ENCODE measurements at places on chromosomes 4 and X.

DNA sequence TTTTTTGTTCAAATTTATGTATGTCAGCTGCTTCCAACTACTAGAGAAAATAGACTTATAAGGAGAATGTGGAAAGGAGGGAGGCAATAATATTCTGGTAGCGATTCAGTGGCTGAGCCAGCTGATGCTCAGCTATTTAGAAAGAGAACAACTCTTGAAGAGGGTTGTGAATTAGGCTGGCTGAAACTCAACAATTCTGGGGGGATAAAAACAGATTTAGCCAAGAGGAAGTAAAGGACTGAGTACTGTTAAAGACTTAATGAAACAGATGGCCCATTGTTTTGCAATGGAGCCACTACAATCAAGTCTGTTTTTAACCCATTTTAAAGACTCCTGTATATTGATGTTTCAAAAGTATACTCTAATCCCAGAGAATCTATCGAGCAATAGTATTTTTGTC is 1058.9 kb downstream of the C4orf33 start:
- no peak overlapping the region for H3K27ac ChIP-seq
- DNase-seq: no peak
- H3K36me3 ChIP-seq: no peaks in the 10 kb centered on the region
- no peaks in the 10 kb centered on the region for H3K27me3 ChIP-seq

DNA sequence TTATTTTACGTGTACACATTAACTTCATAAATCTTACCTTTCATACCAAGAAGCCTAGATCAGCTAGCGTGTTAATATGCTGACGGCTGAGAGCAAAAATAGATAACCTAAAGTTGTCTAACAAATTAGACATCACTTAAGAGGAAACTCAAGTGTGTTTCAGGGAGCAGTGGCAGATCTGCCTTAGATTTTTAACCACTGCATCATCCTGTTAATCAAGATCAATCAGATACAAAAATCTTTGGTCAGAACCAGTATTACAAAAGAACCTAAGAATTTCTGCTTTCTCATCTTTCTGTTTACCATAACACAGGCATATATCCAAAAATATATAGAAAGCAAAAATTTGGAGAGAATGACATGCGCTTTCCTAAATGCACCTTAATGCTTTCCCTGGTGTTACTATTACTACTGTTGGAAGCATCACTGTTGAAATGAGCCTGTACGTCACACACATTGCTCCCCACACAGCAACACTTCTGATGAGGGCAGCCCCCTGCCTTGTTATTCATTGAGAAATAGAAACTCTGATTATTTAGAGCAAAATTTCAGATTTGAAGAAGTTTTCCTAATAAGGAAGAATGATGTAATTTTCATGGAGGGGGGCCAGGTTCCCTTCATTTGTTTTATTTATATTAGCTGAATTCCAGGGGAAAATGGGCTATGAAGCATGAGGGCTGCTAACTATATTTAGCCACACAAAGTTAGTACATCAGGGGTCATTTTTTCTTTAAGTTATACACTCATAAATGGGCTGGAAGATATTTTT is 152.3 kb downstream of the CBR4 start:
- H3K4me3 ChIP-seq: no peak overlapping the region
- H3K27ac ChIP-seq: no peak overlapping the region
- no peaks in the 10 kb centered on the region for H3K36me3 ChIP-seq

- H3K36me3 ChIP-seq: peaks cover 30% of the 10 kb centered on the region
Observed at GRCh38 chr4:77001907-77002306, 52.4 kb downstream of the SEPTIN11 start.

- H3K4me3 ChIP-seq: no peak overlapping the region
- H3K27me3 ChIP-seq: no peaks in the 10 kb centered on the region
- H3K36me3 ChIP-seq: no peaks in the 10 kb centered on the region
- no peaks in the 10 kb centered on the region for H3K4me1 ChIP-seq
- DNase-seq: no peak
Observed at GRCh38 chr4:111717921-111718320, 427.3 kb upstream of the FAM241A start.

GRCh38 chr4:35818520-35818919 is 425.8 kb downstream of the ARAP2 start:
- no peak overlapping the region for H3K27ac ChIP-seq
- no peaks in the 10 kb centered on the region for H3K36me3 ChIP-seq
- no peak for DNase-seq
- H3K4me1 ChIP-seq: no peaks in the 10 kb centered on the region

DNA sequence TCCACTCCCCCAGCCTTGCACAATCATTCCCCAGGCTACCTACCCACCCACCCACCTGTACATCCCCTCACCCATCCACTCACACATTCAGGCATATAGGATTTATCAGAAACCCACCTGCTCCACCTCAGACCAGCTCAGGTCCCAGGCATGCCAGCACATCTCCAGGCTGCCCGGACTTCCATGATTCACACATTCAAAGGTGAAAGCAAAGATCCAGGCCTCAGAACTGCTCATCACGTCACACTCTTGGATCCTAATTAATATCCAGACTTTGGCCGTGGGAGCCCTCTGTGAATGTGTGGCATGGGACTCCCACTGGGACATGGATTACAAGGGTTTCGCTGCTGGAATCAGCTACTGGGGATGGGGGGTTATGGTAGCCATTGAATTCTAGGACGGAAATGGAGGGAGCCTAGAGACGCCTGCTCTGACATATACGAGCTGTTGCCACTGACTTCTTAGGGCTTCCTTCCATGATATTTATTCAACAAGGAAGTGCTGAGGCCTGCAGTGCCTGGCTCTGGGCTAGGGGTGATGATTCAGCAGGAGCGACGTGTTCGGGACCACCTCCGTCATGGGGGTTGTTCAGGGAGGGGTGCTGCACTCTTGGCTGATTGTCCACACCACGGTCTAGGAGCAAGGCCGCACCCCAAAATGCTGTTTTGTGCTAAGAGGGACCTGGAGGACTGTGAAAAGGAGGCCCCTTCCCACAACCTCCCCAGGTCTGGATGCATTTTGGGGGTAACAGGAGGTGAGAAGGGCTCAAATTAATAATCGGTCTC is 56.9 kb upstream of the ADRA2C start:
- H3K36me3 ChIP-seq: no peaks in the 10 kb centered on the region
- no peaks in the 10 kb centered on the region for H3K4me1 ChIP-seq
- no peak overlapping the region for H3K4me3 ChIP-seq
- DNase-seq: no peak
- H3K27ac ChIP-seq: no peak overlapping the region
- no peaks in the 10 kb centered on the region for H3K27me3 ChIP-seq

- DNase-seq: no peak
- peaks cover 15% of the 10 kb centered on the region for H3K4me1 ChIP-seq
- peaks cover 3% of the 10 kb centered on the region for H3K36me3 ChIP-seq
- H3K27me3 ChIP-seq: peaks cover 2% of the 10 kb centered on the region
- no peak overlapping the region for H3K27ac ChIP-seq
Observed at GRCh38 chr4:80540785-80541469, 205.4 kb downstream of the CFAP299 start.

DNA sequence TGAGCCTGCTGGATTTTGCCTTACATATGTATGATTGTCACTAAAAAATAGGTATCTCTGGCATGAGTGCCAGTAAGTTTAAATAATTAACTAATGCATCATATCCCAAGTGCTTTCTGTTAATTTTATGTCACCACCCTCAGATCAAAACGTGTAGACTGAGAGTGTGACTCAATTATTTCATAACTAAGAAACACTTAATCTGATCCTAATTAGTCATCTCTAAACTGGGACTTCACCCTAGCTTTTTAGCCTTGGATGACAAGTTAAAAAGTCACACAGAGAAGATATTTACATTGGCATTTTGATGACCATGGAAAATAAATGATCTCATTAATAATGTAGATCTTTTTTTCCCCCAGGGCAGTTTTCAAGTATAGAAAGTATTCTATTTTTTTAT is 23.1 kb upstream of the SLC6A14 start:
- no peaks in the 10 kb centered on the region for H3K36me3 ChIP-seq
- H3K27me3 ChIP-seq: no peaks in the 10 kb centered on the region
- H3K27ac ChIP-seq: no peak overlapping the region
- H3K4me1 ChIP-seq: no peaks in the 10 kb centered on the region

DNA sequence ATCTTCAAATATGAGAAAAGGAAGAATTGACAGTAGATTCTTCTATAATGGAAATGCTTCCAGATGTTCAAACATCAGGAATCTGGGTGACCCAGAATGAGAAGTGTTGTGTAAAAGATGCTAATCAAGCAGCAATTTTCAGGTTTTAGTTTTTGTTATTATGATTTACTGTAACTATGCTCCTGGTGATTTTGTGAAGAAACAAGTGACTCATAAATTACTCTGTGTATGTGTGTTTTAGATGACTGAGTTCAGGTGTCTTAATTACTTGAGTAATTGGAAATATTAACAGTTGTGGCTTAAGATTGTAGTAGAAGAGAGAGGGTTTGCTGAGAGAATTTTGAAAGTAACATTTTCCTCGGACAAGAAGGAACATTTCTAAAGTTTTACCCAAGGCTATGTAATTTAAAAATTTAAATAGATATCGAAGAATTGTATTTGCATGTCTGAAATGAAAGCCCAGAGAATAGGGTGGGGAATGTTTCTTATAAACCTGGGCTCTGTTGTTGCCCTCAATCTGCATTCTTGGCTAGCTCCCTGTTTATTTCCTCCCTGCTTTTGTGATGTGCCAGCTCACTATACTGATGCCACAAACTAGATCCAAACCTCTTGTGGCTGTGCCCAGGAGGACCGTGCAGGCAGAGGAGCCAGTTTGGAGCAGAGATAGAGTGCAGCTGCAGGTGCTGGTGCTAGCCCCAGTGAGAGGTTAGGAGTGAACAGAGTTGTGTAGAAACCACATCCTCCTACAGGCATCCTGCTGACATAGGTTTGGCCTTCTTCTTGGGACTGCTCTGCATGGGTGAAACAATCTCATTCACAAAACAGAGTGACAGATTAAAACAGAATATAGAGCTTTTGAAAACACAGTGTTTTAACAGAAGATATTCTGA is 25.4 kb upstream of the TNIP3 start:
- H3K36me3 ChIP-seq: peaks cover 6% of the 10 kb centered on the region
- peak overlapping the region; percentile 82 for H3K27ac ChIP-seq
- H3K27me3 ChIP-seq: no peaks in the 10 kb centered on the region
- peak overlapping the region; percentile 74 for H3K4me3 ChIP-seq
- DNase-seq: peak; percentile 55

DNA sequence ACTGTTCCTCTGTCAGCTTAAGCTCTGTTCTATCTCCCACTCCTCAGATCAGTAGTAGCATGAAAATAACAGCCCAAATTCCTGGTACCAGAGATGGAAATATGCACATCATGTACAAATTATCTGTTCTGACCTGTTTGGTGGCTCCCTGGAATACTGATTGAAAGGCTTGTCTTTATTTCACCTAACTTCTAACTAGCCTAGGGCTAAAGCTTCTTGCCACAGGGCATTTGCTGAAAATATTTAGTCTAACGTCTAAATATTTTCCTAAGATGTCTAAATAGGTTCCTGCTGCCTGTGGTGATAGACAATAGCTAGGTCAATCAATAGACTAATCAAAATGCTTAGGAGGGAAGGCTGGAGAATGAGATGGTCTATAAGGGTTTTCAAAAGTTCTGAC is 12.9 kb upstream of the PRMT9 start:
- H3K27ac ChIP-seq: no peak overlapping the region
- no peak overlapping the region for H3K4me3 ChIP-seq
- no peaks in the 10 kb centered on the region for H3K36me3 ChIP-seq
- DNase-seq: no peak
- H3K4me1 ChIP-seq: no peaks in the 10 kb centered on the region

- H3K27me3 ChIP-seq: no peaks in the 10 kb centered on the region
- H3K4me3 ChIP-seq: no peak overlapping the region
- DNase-seq: no peak
- no peaks in the 10 kb centered on the region for H3K4me1 ChIP-seq
- no peak overlapping the region for H3K27ac ChIP-seq
Observed at GRCh38 chr4:159282944-159283343, 180.1 kb downstream of the RAPGEF2 start.

GRCh38 chrX:120402369-120402768 is 40.5 kb downstream of the ATP1B4 start:
- no peak overlapping the region for H3K27ac ChIP-seq
- H3K4me3 ChIP-seq: no peak overlapping the region
- DNase-seq: no peak

- no peak for DNase-seq
- H3K36me3 ChIP-seq: peaks cover 19% of the 10 kb centered on the region
- no peak overlapping the region for H3K27ac ChIP-seq
- H3K4me1 ChIP-seq: no peaks in the 10 kb centered on the region
Observed at GRCh38 chr4:139540632-139541031, 15.4 kb downstream of the SETD7 start.

DNA sequence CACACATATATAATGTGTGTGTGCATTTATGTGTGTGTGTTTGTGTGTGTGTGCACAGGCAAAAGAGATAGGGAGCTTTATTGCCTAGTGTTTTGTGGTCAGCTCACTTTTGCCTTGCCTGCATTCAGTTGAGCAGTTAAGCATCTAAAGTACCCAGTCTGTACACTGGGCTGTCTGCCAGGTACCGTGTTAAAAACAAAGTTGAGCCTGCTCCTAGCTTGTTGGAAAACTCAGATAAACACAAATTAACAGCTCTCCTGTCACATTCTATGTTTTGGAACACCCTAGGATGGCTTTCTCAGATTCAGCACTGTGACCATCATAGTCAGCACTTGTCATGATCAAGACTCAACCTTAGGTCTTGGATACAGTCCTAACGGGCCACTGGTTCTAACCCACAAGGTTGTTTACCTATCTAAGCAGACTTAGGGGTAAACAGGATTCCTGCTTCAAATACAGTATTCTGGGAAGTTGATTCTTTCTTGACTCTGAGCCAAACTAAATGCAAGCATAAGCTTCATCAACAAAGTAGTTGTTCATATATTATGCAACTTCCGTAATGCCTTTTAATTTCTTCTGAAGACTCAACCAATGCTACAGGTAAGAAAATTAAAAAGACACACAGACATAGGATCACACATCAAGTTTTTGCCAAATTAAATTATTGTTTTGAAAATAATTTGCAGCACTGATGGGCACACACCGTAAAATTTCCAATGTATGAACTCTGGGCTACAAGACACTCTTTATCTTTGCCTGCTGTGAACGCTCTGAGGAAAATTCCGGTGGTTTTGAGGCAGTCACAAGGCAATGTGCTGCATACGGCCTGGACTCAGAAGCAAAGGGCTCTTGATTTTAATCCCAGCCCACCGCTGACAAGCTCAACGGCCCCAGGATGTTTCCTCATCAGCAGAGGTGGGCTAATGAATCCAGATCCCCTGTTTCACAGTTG is 11.3 kb upstream of the CD99 start:
- no peaks in the 10 kb centered on the region for H3K27me3 ChIP-seq
- no peak for DNase-seq
- no peak overlapping the region for H3K4me3 ChIP-seq
- H3K27ac ChIP-seq: no peak overlapping the region
- H3K4me1 ChIP-seq: peaks cover 2% of the 10 kb centered on the region

GRCh38 chr4:133683967-133684366 is 517.6 kb downstream of the PABPC4L start:
- H3K27ac ChIP-seq: no peak overlapping the region
- DNase-seq: no peak
- H3K4me1 ChIP-seq: no peaks in the 10 kb centered on the region
- H3K4me3 ChIP-seq: no peak overlapping the region
